ENCODE measurements at places on chromosomes 11 and 22. TPM values are rescaled to one million over a fixed set of nuclear protein-coding genes. Genes with fewer than 3 reads are reported as not detected.

UBE2L6 gene
- 169 TPM for total RNA-seq

CD3G gene
- total RNA-seq: not detected

SUSD2 gene
- 0.62 TPM for total RNA-seq

CDHR5 gene
- total RNA-seq: not detected

CCDC73 gene
- not detected for total RNA-seq

PIH1D2 gene
- 3.4 TPM for total RNA-seq

MRGPRX4 gene
- not detected for total RNA-seq

SAA4 gene
- total RNA-seq: not detected

GRAMD4 gene
- 56.8 TPM for total RNA-seq

SERPING1 gene
- total RNA-seq: 4.7 TPM

GNAZ gene
- 2.4 TPM for total RNA-seq

LRFN4 gene
- 17.2 TPM for total RNA-seq

KCNC1 gene
- not detected for total RNA-seq

ZDHHC24 gene
- total RNA-seq: 16.0 TPM

PAK1 gene
- total RNA-seq: 86.1 TPM

JHY gene
- total RNA-seq: 5.6 TPM

C11orf16 gene
- not detected for total RNA-seq

C11orf21 gene
- not detected for total RNA-seq

TMEM86A gene
- total RNA-seq: 3.3 TPM

MYO7A gene
- total RNA-seq: under 0.01 TPM

RAG2 gene
- not detected for total RNA-seq

MS4A14 gene
- total RNA-seq: not detected

OR8D4 gene
- not detected for total RNA-seq

TSGA10IP gene
- total RNA-seq: not detected

SLN gene
- not detected for total RNA-seq

TRMT112 gene
- 195 TPM for total RNA-seq

KCNK7 gene
- total RNA-seq: 0.33 TPM

CDC45 gene
- 39.6 TPM for total RNA-seq

OR4C3 gene
- not detected for total RNA-seq

C11orf68 gene
- total RNA-seq: 13.8 TPM

TRIM29 gene
- not detected for total RNA-seq

PHOX2A gene
- not detected for total RNA-seq

LRRC56 gene
- 1.1 TPM for total RNA-seq

FCHSD2 gene
- total RNA-seq: 3.1 TPM

P2RY6 gene
- total RNA-seq: not detected

FGF4 gene
- not detected for total RNA-seq

FOLH1 gene
- total RNA-seq: 2.7 TPM

GAL gene
- 0.46 TPM for total RNA-seq

PLAAT2 gene
- not detected for total RNA-seq
